ENCODE measurements at places on chromosomes 6 and 20. TPM values are rescaled to one million over a fixed set of nuclear protein-coding genes. Genes with fewer than 3 reads are reported as not detected.

The GGTLC1 gene
- not detected for total RNA-seq

The CDH26 gene
- 1.6 TPM for total RNA-seq

The RAB44 gene
- 0.05 TPM for total RNA-seq

The NELFE gene
- 89.0 TPM for total RNA-seq

The MPIG6B gene
- total RNA-seq: not detected

The SAMD3 gene
- 3.7 TPM for total RNA-seq

The SPTLC3 gene
- 0.02 TPM for total RNA-seq

The ZNF512B gene
- 12.5 TPM for total RNA-seq

The WFDC10B gene
- total RNA-seq: not detected

The GSTA2 gene
- not detected for total RNA-seq

The TRIM31 gene
- total RNA-seq: not detected
